H54 (cell line): ENCODE measurements at places on chromosomes 11 and 22.

- no peak for DNase-seq
Observed at GRCh38 chr11:94533206-94533605, 10.5 kb upstream of the FUT4 start.

- peak; percentile 84 for DNase-seq
Observed at GRCh38 chr11:45180179-45180847, 33.9 kb downstream of the PRDM11 start.

GRCh38 chr11:129279326-129280026, 87.4 kb upstream of the ARHGAP32 start:
- DNase-seq, result peak; percentile 59

DNA sequence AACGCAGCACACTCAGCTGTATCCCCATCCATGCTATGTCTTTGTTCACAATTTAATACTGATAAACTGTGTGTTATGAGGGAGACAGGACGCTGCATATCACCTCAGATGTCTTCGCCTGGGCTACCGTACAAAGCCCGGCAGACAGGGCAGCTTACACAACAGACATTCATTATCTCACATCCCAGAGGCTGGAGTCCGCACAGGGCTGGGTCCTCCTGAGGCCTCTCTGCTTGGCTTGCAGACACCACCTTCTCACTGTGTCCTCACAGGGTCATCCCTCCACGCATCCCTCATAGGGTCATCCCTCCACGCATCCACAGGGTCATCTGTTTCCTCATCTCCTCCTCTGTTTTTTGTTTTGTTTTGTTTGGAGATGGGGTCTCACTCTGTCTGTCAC, 61.2 kb downstream of the SHANK2 start:
- no peak for DNase-seq
